ENCODE measurements at places on chromosomes 2 and 18. TPM values are rescaled to one million over a fixed set of nuclear protein-coding genes. Genes with fewer than 3 reads are reported as not detected.

GRCh38 chr2:5589183-5589582, 103.0 kb upstream of the SOX11 start:
- no peak for DNase-seq

DNA sequence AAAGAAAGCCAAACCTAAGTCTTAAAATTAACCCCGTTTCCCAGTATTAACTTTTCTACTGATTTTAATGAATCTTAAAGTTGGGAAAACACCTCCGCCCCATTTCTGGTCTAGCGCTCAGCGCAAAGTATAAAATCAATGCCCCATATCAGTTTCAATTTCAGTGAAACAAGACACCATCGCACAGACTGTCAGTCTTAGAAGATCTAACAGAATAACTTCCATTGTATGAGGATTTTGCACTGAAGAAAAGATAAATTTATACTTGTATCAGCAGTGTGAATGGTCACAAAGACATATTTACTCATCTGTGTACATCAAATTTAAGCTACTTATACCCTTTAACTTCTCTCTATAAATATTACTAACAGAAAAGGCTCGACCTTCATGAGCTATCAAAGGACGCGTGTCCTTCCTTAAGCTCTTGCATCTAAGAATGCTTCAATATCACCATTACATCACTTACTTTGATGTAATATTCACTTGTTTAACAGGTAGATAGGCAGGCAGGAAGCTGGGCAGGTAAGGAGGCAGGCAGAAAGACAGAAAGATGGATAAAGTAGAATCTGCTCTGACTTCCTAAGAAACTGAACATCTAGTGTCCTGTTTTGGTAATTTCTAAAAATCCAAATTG, 183.0 kb downstream of the TCF4 start:
- no peak for DNase-seq

DNA sequence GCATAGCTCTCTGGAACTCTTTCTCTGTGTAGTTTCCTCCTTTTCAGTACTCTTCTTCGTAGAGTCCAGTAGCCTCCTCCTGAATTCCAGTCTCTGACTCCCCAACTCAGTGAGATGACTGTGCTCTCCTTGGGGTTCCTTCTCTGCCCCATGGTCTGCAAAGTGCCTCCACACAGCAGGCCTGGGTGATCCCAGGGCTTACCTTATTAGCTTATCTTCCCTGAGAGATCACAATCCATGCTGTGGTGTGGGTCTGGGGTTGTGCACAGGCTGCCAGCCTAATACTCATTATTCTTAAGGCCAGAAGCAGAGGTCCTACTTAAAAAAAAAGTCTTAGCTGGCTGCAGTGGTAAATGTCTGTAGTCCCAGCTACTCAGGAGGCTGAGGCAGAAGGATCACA, 4.6 kb upstream of the GPR39 start:
- DNase-seq, result no peak

DNA sequence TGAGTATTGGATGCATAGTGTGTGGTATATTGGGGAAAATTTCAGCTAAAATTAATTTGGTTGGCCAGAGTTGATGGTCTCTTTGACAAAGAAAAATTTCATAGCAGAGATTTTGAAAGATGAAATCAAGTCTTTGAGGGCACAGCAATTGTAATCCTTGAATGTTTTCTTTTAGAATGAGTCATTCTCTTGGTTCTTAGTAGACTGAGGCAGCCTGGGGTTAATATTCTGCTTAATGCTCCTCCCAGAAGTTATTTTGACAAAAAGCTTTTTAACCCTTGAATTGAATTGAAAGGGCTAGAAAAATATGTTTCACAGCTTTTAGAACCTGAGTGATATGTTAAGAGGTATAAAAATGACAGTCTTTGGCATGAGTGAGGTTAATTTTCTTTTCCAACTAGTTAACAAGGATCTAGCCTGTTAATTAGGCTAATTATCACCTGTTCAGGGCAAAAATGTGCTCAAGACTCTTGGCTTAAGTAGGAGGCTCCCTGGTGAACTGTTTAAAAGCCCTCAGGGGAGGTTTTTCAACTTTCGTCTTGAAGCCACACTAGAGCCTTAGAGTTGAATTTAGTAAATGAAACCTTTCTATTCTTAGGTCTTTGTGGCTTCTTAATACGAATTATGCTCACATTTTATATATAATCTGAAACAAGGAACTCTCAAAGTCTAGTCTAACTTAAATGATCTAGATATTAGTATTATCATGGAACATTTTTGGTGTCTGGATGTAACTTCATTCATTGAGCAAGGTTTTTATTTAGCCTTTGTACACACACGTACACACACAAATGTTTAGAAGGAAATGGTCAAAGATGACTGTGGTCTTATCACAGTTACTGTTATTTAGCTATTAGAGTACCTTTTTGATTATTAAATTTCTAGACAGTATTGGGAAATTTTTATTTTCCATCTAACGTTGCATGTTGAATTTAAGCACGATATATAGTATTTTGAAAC, 272.5 kb downstream of the ZNF407 start:
- DNase-seq, result no peak

The DPYSL5 gene
- 0.23 TPM for total RNA-seq

The CD8B gene
- not detected for total RNA-seq

The PARD6G gene
- total RNA-seq, result 10.4 TPM

The COLEC11 gene
- total RNA-seq, result 2.3 TPM

The DCDC2C gene
- total RNA-seq, result not detected

The RBKS gene
- total RNA-seq, result 2.0 TPM

The ANO7 gene
- total RNA-seq, result 16.1 TPM

All from endothelial cell (in vitro differentiated cells).